ENCODE measurements at places on chromosomes 5 and 9.
A peak's percentile ranks its signal among the peaks of the same experiment; 100 is the strongest.

- no peak overlapping the region for H3K27ac ChIP-seq
- H3K4me3 ChIP-seq, result no peak overlapping the region
- no peak for DNase-seq
- no peaks in the 10 kb centered on the region for H3K4me1 ChIP-seq
- no peaks in the 10 kb centered on the region for H3K27me3 ChIP-seq
Measured at GRCh38 chr5:78638973-78639669, 9.5 kb downstream of the LHFPL2 start.

- no peaks in the 10 kb centered on the region for H3K4me1 ChIP-seq
- no peak overlapping the region for H3K4me3 ChIP-seq
- DNase-seq, result no peak
- H3K27ac ChIP-seq, result no peak overlapping the region
- H3K36me3 ChIP-seq, result no peaks in the 10 kb centered on the region
- no peaks in the 10 kb centered on the region for H3K27me3 ChIP-seq
Measured at GRCh38 chr5:32843531-32843895, 132.4 kb downstream of the NPR3 start.

- peaks cover 9% of the 10 kb centered on the region for H3K4me1 ChIP-seq
- peak; percentile 59 for DNase-seq
- H3K27me3 ChIP-seq, result no peaks in the 10 kb centered on the region
- peak within 1 kb of the TSS; percentile 68 for H3K27ac ChIP-seq
- peaks cover 20% of the 10 kb centered on the region for H3K36me3 ChIP-seq
Measured at GRCh38 chr9:87725900-87726709, at the start of gene CTSL. TSS of gene CTSL (plus strand) at chr9:87726119. CDS start at chr9:87727604, 1,485 bp downstream.

DNA sequence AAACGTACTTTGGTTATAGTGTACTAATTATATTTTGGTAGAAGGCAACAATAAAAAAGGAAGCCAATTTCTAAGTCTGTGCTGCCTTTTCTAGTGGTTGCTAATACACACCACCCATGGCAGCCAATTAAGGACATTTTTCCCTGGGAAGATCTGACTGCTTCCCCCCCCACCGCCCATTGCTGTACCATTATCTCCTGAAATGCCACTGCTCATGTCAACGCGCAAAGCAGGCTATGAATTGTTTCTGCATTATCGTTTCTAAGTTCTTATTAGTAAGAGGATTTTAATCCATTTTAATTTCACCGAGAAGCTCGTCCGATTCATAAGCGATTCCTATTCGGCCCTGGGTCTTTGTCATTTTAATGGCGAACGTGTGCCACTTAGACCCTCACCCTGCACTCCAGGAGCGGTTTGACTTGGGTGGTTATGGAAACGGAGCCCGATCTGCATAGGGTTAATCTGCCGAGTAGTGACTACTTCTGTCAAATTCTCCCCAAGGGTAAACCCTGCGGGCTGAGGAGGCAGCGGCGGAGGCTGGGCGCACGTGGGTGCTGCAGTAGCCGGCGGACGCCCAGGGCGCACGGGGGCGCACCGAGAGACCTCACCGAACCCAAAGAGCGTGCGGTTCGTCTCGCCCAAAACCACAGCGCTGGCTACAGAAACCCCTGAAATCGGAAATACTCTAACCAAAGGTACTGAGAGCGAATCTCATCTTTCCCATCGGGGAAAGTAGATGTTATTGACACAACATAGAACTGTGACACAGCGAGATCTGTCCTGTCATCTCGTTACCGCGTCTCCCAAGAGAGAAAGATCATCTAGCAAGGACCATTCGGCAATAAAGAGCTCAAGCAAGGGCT is 55.8 kb upstream of the SHC3 start:
- no peaks in the 10 kb centered on the region for H3K4me1 ChIP-seq
- DNase-seq, result no peak
- H3K27ac ChIP-seq, result no peak overlapping the region

GRCh38 chr5:149735066-149735465 is 5.0 kb downstream of the PPARGC1B start:
- no peak overlapping the region for H3K4me3 ChIP-seq
- H3K27me3 ChIP-seq, result no peaks in the 10 kb centered on the region
- H3K27ac ChIP-seq, result no peak overlapping the region

GRCh38 chr9:95508242-95508967 is 8.4 kb downstream of the PTCH1 start:
- no peak for DNase-seq
- H3K4me1 ChIP-seq, result peaks cover 24% of the 10 kb centered on the region
- H3K27me3 ChIP-seq, result no peaks in the 10 kb centered on the region
- H3K4me3 ChIP-seq, result peak overlapping the region; percentile 90

- DNase-seq, result peak; percentile 94
- no peaks in the 10 kb centered on the region for H3K27me3 ChIP-seq
- peaks cover 38% of the 10 kb centered on the region for H3K4me1 ChIP-seq
Measured at GRCh38 chr5:145587710-145588109, 247.4 kb downstream of the PRELID2 start.

GRCh38 chr9:79089054-79089560 is 482.7 kb upstream of the TLE4 start:
- H3K4me1 ChIP-seq, result no peaks in the 10 kb centered on the region
- no peaks in the 10 kb centered on the region for H3K36me3 ChIP-seq

DNA sequence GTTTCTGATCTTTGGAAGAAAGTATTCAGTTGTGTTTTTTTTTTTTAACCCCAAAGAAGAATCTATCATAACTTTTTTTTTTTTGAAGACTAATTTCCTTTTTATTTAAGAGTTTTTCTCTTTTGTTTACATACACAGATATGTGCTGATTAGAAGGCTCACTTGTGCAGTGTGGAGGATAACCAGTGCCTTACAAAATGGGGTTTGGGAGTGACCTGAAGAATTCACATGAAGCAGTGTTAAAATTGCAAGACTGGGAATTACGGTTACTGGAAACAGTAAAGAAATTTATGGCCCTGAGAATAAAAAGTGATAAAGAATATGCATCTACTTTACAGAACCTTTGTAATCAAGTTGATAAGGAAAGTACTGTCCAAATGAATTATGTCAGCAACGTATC is 50.3 kb downstream of the FER start:
- no peaks in the 10 kb centered on the region for H3K36me3 ChIP-seq
- DNase-seq, result no peak
- H3K4me1 ChIP-seq, result peaks cover 19% of the 10 kb centered on the region
- H3K27ac ChIP-seq, result no peak overlapping the region
- no peak overlapping the region for H3K4me3 ChIP-seq
- H3K27me3 ChIP-seq, result no peaks in the 10 kb centered on the region

GRCh38 chr5:53922508-53923498 is 362.4 kb downstream of the NDUFS4 start:
- H3K4me1 ChIP-seq, result no peaks in the 10 kb centered on the region
- H3K36me3 ChIP-seq, result no peaks in the 10 kb centered on the region
- H3K4me3 ChIP-seq, result no peak overlapping the region
- no peak for DNase-seq

GRCh38 chr9:106127776-106128175 is 433.4 kb downstream of the TMEM38B start:
- no peaks in the 10 kb centered on the region for H3K36me3 ChIP-seq
- no peak overlapping the region for H3K27ac ChIP-seq
- no peaks in the 10 kb centered on the region for H3K27me3 ChIP-seq
- H3K4me3 ChIP-seq, result no peak overlapping the region
- DNase-seq, result no peak

- no peak for DNase-seq
- H3K4me3 ChIP-seq, result no peak overlapping the region
- no peak overlapping the region for H3K27ac ChIP-seq
- H3K27me3 ChIP-seq, result no peaks in the 10 kb centered on the region
Measured at GRCh38 chr5:75463726-75464125, 47.7 kb downstream of the CERT1 start.

DNA sequence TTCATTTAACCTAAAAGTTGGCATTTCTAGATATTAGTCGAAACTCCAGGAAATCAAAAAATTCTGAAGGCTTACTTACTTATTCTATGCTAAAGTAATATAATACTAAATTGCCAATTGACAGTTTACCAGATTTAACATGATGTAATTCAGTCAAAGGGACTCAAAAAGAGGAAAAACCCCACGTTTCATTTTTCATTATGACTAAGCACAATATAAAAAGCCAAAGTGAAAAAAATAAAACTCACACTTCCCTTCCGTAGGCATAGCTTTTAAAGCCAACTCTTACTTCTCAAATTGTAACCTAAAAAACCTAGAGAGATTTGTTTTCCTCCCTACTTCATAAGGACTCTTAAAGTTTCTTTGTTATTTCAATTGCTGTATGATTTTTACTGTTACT is 146.6 kb downstream of the RAPGEF6 start:
- DNase-seq, result no peak
- no peaks in the 10 kb centered on the region for H3K27me3 ChIP-seq
- H3K4me1 ChIP-seq, result no peaks in the 10 kb centered on the region
- H3K36me3 ChIP-seq, result peaks cover 3% of the 10 kb centered on the region

DNA sequence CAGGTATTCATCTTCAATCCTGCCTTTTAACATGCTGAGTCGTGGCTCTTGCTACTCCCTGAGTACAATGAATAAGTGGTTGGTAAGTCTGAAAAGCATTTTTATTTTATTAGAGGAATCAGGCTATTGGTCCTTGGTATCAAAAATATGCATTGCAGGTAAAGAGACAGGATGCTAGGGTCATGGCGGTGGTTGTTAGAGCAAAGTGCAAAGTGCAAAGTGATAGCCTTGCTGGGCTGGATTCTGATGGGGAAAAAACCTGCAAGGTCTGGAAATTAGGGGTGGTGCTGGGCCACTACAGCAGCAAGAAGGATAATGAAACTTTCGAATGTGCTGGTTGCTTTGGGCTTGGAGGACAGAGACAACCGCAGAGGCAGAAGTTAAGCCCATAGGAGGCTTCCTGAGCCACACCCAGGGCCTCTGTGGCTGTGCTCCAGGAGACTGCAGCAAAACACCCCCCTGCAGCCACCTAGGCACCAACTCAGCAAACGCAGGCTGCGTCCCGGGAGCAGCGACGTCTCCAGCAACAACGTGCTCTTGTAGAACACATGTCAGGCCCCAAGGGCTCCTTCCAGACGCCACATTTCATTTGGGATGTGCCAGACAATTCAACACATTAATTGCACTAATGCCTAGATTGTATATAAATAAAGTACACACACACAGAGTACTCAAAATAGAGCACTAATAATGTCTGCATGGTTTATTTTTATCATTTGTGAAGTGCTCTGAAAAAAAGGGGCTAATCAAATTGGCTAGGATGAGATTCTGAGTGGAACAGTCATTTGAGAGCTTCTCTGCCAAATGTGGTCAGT is 149.8 kb upstream of the RAPGEF1 start:
- DNase-seq, result no peak
- no peak overlapping the region for H3K27ac ChIP-seq
- no peak overlapping the region for H3K4me3 ChIP-seq
- no peaks in the 10 kb centered on the region for H3K36me3 ChIP-seq
- H3K4me1 ChIP-seq, result no peaks in the 10 kb centered on the region

- H3K4me3 ChIP-seq, result no peak overlapping the region
- DNase-seq, result peak; percentile 29
- H3K27me3 ChIP-seq, result no peaks in the 10 kb centered on the region
- H3K36me3 ChIP-seq, result no peaks in the 10 kb centered on the region
Measured at GRCh38 chr5:36089989-36090388, 23.3 kb upstream of the UGT3A2 start.

- H3K36me3 ChIP-seq, result no peaks in the 10 kb centered on the region
- no peak overlapping the region for H3K4me3 ChIP-seq
- H3K4me1 ChIP-seq, result no peaks in the 10 kb centered on the region
- DNase-seq, result no peak
Measured at GRCh38 chr5:102278231-102278630, 17.9 kb downstream of the SLCO4C1 start.

- H3K4me1 ChIP-seq, result no peaks in the 10 kb centered on the region
- H3K27ac ChIP-seq, result no peak within 1 kb of the TSS
- no peak for DNase-seq
- no peaks in the 10 kb centered on the region for H3K36me3 ChIP-seq
- no peak within 1 kb of the TSS for H3K4me3 ChIP-seq
Measured at GRCh38 chr5:2751592-2752021, at the start of gene IRX2. TSS of gene IRX2 (minus strand) at chr5:2751677. CDS start at chr5:2751413, 264 bp downstream.

DNA sequence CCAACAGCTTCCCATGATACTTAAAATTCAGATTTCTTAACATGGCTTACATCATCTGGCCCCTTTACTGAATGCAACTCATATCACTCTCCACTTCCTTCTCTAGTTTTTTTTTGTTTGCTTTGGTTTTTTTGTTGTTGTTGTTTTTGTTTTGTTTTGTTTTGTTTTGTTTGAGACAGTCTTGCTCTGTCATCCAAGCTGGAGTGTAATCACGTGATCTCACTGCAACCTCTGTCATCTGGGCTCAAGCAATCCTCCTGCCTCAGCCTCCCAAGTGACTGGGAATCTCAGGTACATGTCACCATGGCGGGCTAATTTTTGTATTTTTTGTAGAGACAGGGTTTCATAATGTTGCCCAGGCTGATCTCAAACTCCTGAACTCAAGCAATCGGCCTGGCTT is 41.4 kb downstream of the CPLANE1 start:
- DNase-seq, result no peak
- no peaks in the 10 kb centered on the region for H3K27me3 ChIP-seq
- H3K4me1 ChIP-seq, result no peaks in the 10 kb centered on the region
- H3K27ac ChIP-seq, result no peak overlapping the region
- H3K4me3 ChIP-seq, result no peak overlapping the region

- no peak overlapping the region for H3K27ac ChIP-seq
- H3K27me3 ChIP-seq, result no peaks in the 10 kb centered on the region
- no peaks in the 10 kb centered on the region for H3K36me3 ChIP-seq
- DNase-seq, result no peak
Measured at GRCh38 chr5:142661957-142662356, 23.9 kb downstream of the FGF1 start.

DNA sequence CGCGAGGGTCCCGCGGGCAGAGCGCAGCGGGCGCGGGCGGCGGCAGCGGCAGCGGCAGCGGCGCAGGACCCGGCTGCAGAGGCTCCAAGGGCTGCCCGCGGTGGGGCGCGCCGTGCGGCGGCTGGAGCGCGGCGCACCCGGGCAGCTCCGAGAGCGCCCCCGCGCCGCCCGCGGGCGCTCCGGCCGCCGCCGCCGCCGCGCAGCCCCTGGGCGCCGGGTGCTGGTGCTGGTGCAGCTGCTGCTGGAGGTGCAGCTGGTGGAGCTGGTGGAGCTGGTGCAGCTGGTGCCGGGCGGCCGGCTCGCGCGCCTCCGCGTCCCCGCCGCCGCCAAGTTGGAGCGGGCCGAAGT is 644 bp downstream of the IER5L start:
- H3K36me3 ChIP-seq, result no peaks in the 10 kb centered on the region
- no peak for DNase-seq
- peak overlapping the region; percentile 98 for H3K27ac ChIP-seq
- peaks cover 80% of the 10 kb centered on the region for H3K4me1 ChIP-seq
- peak overlapping the region; percentile 79 for H3K4me3 ChIP-seq
